ENCODE measurements at places on chromosomes 2 and 18.

DNA sequence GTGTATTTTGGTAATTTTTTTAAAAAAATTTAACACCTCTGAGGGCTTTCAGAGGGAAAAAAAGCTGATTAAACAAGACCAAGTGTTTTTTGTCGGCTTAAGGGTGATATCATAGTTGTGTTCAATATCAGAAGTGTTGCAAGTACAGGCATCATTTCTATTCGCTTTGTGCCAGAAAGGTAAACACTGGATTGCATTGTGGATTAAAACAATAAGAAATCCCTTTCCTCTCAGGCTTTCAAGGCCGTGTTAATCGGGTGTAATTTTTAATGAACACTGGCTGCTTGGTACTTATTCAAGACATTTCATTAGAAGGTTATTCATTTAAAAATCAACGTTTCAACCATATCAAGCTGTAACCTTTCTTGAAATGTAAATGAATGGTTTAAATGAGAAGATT is 18.3 kb downstream of the FIGN start:
- no peak for DNase-seq

DNA sequence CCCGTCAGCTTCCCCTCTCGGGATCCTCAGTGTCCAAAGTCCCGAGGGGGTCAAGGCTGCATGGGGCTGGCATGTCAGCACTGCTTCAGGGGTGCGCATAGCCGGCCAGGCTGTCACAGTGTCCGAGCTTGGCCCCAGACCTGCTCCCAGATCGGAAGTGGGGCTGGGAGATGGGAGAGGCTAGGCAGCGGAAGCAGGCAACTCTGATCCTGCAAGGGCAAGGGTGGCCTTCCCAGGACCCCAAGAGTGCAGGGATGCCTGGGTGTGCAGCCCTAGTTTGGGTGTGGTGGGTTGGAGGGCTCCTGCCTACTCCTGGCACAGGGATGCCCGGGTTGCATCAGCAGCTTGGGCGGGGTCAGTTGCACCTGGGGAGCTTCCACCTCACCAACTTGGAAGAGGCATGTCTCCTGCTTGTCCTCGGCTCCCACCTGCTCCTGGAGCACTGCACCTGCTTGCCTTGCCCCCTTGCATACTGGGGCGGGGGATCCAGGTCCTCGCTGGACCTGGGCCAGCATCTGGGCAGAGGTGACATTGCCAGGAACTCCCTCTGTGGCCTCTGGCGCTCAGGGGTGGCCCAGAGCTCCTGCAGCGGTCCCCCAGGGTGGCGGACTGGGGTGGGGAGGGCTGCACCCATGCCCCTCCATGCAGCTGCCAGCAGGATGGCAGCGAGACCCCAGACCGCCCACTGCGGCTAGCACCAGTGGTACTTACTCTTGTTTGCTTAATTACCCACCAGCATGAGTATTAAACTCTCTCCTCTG is 41.3 kb downstream of the CBLN2 start:
- DNase-seq = no peak

DNA sequence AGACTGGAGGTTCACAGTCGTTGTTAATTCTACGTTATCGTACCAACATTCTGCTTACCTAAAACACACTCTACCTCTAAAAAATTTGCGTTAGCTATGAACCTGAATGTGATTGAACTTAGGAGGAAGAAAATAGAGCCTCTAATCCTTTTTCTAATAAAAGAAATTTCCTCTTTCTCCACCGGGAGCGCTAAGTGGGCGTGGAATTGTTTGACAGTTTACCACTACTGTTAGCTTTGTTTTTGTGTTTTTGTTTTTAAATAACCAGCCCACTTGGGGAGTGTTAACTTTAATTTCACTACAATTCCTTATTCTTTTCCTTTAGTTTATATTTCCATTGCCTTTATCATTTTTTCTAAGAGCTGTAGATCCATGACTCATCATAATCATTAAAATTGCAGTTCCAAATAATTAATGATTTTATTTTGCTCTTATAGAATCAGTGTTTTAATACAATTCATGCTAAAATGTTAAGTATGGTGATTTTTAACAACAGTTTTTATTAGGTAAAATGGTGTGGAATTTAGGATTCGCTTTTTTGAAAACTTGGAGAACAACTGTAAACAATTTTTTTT is 55.0 kb upstream of the ITM2C start:
- no peak for DNase-seq

GRCh38 chr2:121698318-121698930 is 38.3 kb downstream of the NIFK start:
- DNase-seq = no peak

DNA sequence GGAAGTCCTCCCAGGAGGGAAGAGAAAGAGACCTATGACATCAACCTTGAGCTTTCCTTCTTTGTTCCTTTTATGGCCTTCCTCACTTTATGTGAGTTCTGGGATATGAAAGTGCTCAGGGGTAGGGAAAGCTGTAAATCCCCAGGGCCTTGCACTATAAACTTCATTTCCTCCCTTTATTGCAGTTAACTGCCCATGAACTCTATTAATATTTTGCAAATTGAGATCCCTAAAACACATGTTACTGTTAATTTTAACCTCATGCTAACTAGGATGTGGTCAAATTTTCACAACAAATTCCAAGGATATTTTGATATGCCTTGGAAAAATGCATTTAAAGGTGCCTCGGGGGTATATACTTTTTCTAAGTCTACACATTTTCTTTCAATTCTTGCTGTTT is 359.9 kb downstream of the OSR1 start:
- no peak for DNase-seq

GRCh38 chr2:177149155-177149503 is 63.5 kb upstream of the HNRNPA3 start:
- no peak for DNase-seq

DNA sequence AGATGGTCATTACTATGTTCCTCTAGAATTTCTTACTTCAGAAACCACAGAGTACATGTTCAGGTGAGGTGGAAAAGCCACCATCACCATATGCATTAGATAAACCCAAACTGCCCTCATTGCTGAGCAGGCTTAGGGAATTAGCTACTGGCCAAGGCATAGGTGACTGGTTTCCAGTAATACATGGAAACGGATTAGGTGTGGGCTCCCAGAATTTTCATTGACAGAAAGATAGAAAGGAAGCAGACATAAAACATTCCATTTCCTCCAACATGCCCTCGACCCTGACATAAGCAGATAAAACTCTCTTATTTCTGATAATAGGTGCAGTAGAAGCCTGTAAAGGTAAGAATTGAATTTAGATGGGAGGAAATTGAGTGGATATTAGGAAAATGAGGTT is 1466.1 kb downstream of the SUCLG1 start:
- no peak for DNase-seq

GRCh38 chr2:133532919-133533318 is 35.3 kb downstream of the NCKAP5 start:
- no peak for DNase-seq

Measured in amniotic stem cell (primary cell).